ENCODE measurements at places on chromosomes 4 and X.

- DNase-seq, result no peak
These were observed 211.6 kb downstream of the RCHY1 start for GRCh38 chr4:75302648-75303047.

GRCh38 chrX:9678215-9678965, 87.3 kb downstream of the GPR143 start:
- DNase-seq, result no peak

- no peak for DNase-seq
These were observed 613.6 kb downstream of the DMD start for GRCh38 chrX:32597777-32598176.

DNA sequence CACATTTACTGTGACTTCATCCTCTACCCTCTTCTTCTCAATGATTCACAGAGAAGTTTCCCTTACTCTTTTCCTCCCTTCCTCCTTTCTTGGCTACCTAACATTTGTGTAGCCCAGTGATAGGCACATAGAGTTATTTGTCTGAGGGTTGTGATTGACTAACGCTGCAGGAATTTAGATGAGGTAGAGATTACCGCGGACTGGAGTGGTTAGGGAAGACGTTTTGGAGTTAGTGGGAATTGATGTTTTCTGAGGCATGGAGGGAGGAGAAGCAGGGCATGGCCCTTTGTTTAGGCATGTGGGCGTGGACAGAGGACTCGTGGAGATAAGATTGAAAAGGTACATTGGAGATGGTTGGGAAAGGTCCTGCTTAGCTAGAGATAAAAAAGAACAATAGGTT, 246.7 kb downstream of the GPAT3 start:
- no peak for DNase-seq

- no peak for DNase-seq
These were observed 249.3 kb downstream of the NLGN4X start for GRCh38 chrX:5979338-5979737.

DNA sequence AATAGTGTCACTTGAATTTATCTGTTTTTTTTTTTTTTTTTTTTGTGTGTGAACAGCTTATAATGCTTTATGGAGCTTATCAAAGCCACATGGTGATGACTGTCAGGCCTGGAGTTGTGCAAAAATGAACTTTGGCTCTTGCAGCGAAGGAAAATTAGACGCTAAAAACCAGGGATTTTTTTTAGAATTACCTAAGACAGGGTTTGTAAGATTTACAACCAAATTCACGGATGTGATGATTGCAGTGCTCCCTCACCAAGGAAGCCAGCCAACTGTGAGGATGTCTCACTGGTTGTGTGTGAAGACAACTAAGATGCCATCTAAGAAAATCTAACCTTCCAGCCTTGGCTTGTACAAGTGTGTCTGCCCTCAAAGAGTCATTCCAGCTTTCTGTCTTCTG, 127.1 kb upstream of the SLC4A4 start:
- no peak for DNase-seq

DNA sequence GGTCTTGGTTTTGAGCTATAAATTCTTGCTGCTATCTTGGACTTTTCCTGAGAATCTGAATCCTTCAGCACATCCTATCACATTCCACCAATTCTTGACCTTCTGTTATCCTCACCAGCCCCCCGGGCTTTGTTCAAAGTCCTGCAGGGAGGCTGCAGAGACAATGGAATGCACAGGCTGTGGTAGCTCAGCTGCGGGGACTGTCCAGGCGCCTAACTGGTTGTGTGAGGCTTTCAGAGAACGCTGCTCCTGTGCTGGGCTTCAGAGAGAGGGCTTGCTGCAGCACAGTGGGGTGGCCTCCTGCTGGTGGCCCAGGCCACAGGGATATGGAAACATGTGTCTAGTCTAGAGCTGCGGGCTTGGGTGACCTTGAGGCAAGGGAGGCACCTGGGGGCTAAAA, 196.3 kb upstream of the GATB start:
- DNase-seq, result no peak

GRCh38 chr4:142551517-142552305, 294.4 kb downstream of the INPP4B start:
- no peak for DNase-seq

- no peak for DNase-seq
These were observed 2295.4 kb downstream of the ARAP2 start for GRCh38 chr4:33948921-33949320.

DNA sequence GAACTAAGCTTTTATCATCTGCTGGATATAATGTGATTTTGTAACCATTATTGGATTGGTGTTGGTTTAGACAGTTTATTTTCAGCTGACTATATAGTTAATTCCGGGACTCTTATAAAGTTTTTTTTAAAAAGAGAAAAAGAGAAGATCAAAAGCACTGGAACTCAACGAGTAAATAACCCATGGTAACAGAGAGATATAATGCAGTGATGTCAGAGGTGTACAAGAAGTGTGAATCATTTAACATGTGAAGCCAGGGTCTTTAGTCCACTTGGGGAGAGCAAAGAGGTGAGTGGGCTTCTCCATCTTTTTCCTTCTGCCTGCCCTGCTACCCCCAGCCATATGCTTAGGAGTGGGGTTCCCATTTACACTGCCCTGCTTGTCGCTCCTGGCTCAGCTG, 3.2 kb downstream of the TMEM165 start:
- no peak for DNase-seq

GRCh38 chr4:163107754-163108153, 58.9 kb downstream of the NAF1 start:
- no peak for DNase-seq

DNA sequence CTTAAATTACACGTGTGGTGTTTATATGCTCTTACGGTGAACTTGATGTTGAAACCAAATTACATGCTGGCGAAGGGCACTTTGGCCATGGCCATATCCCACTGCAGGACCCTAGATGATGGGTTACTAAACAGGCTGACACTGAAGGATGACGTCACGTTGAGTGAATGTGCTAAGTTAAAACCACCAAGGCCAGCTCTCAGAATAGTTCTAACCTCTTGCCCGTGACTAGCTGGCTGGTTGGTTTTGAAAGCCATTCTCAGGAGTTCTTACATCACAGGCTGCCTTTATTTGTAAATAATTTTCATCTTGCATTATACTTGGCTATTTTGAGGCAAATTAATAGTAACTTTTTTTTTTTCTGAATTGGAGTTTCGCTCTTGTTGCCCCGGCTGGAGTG, 41.3 kb upstream of the PHEX start:
- no peak for DNase-seq

- DNase-seq, result no peak
These were observed 451.0 kb upstream of the ZFP42 start for GRCh38 chr4:187544461-187545053.

GRCh38 chr4:101014417-101014816, 332.9 kb downstream of the PPP3CA start:
- DNase-seq, result no peak

GRCh38 chrX:135596495-135596894, 76.0 kb downstream of the INTS6L start:
- no peak for DNase-seq

- no peak for DNase-seq
These were observed 3.4 kb downstream of the HEPH start for GRCh38 chrX:66167431-66167830.

GRCh38 chr4:89781321-89781720, 55.6 kb downstream of the SNCA start:
- DNase-seq, result no peak

DNA sequence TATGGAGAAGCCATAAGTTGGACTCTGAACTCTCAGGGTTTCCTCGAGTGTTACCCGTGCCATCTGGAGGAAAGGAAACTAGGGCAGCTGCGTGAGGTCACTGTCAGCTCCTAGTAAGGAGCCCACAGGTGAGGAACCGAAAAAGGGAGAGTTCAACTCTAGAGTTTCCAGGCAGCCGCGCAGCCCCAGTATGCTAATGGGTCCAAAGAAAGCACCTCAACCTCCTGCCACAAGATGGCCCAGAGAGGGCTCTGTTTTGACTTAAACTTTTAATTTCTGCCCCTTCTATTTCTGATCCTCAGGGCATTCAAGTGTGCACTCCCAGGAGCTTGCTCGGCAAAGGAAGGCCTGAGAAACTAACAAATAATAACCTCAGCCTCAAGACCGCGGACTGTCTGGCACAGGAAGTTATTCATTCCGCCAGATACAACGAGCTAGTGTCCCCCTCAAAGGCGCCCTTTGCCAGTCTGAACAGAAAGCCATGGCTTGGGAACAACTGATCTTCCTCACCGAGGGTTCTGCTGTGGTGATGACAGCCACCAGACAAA, 13.9 kb downstream of the SCARB2 start:
- DNase-seq, result peak; percentile 17

DNA sequence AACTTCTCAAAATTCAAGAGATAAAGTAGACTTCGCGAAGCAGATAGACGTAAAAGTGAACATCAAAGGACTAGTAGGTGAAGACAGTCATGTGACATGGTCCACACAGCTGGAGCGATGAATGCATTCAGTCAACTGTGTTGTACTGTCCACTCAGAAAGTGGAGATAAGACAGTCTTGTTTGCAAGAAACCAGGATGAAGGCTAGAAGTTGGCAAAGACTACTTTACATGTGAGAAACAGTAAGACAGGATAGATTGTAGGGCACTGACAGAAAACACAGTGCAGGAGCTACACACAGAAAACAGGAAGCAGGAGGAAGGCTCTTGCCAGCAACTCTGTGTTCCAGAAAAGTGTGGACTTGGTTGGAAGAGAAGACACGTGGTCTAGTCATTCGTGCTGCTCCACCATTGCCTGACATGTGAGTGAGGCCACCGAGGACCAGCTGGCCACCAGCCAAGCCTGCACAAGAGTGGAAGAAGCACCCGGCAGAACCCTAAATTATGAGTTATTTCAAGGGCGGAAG, 78.9 kb downstream of the FAT1 start:
- no peak for DNase-seq

GRCh38 chr4:20603671-20604313, 96.5 kb upstream of the PACRGL start:
- no peak for DNase-seq

All from NCI-H524 treated with DMSO at 0.1 percent for 48 hours (cell line).